Left hindlimb (tissue), 1 donor: ENCODE measurements at places on chromosomes 6 and 20.

GRCh38 chr6:148593130-148593812, 153.6 kb upstream of the UST start:
- DNase-seq, result no peak

DNA sequence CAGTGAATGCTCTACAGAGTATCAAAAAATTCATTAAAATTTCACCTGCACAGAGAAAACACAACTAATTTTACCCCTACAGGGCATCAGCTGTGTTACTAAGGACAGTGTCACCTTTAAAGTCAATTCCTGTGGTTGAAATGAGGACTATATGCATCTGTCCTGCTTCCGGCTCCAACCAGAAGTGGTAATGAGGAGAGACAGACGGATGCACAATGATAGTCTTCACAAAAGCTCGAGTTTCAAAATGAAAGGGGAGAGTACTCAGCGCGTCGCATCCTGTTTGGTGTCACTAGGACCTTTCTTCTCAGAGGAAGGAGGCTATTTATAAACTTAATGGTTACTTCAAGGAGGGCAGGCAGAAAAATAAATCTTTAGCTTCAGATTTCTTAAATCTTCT, 86.5 kb downstream of the LYRM4 start:
- no peak for DNase-seq

DNA sequence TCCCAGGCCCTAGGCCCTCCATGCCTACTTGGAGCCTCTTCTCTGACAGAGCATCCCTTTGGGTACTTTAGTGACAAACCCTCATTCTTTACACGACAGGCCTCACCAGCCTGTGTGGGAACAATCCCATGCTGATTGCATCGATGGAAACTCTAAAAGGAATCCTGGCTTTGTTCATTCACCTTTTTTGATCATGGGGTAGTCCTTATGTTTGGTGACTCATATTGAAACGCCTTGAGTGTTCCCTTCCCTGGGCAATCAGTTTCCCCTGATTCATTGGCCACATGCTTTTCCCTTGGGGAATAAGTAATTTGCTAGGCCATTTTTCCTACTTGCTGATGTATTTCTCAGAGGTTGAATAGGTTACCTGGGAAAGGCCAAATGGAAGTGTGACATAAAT, 14.7 kb upstream of the TNFAIP3 start:
- no peak for DNase-seq

DNA sequence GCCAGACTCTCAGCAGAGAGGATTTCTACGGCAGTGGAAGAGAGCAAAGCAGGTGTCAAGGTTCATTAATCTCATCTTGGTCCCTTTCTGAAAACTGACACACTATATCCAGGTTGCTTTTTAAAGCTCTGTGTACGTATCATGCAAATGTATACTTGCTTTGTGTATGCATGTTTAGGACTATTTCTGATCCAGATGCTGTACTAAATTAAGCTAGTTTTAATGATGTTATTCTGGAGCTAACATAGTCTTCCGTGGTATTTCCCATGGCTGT, 59.2 kb upstream of the SNX9 start:
- DNase-seq, result no peak

DNA sequence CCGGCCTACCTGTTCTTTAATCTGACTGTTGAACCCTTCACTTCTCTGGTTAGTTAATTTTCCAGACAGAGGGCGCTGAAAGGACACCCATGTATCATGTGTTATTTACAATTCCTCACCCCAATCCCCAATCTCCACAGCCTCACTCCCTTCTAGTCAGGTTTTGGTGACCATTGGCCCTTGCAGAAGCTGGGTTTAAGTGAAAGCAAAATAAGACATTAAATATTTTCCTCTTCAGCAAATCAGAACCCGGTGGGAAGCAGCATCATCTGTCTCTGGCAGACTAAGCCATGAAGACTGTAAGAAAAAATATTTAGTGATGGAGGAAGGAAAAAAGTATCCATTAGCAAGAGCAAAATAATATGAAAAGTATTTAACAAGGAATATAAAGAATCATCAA, 9.4 kb upstream of the HLA-DQA1 start:
- DNase-seq, result peak; percentile 28

- DNase-seq, result no peak
These were observed 27.6 kb downstream of the KCNK15 start for GRCh38 chr20:44773070-44773829.

- DNase-seq, result no peak
These were observed 21.6 kb downstream of the KIF16B start for GRCh38 chr20:16551607-16552006.

- no peak for DNase-seq
These were observed 146.5 kb downstream of the EDN1 start for GRCh38 chr6:12436683-12437082.
